ENCODE measurements at places on chromosomes 3 and 15.

GRCh38 chr3:132344666-132345280 lies 27.6 kb downstream of the ACP3 start:
- DNase-seq: no peak

DNA sequence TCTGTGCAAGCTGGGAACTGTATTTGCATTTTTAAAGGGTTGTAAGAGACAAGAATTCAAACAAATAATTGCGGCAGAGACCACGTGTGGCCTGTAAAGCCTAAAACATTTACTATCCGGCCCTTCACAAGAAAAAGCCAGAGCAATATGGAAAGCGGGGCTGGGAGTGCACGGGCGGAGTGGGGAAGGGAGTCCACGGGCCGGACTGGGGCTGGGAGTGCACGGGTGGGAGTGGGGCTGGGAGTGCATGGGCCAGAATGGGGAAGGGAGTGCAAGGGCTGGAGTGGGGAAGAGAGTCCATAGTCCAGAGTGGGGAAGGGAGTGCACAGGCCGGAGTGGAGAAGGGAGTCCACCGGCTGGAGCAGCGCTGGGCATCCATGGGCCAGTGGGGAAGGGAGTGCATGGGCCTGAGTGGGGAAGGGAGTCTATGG lies 41.2 kb downstream of the KLF15 start:
- DNase-seq: no peak

DNA sequence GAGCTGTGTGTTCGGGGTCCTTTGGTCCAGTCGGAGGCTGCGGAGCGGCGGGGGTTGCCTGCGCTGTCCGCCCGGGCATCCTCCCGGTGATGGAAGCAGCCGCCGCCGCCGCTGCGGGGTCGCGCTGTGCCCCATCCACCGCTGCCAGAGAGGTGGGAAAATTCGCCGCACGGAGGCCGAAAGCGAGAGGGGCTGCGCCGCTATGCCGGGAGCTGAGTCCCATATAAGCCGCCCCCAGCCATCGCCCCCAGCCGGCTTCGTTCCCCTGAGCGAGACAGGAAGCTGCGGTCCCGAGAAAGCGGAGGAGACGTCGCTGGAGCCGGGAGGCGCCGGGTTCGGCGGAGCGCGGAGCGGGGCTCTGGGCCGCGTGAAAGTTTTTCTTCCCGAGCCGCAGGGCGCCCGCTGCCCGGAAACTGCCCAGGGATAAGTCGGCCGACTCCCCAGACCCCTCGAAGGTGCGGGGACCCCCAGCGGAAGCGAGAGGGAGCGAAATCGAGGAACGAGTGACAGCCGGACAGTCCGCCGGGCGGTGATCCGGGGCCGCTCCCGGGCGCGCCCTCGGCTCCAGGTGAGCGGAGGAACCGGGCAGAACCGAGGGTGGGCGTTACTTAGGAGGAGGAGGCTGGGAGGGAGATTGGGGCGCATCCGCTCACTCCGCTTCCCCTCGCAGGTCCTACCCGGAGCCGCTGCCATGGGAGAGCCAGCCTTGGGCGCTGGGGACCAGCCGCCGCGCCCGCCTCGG lies 574 bp downstream of the CHST2 start:
- DNase-seq: no peak

DNA sequence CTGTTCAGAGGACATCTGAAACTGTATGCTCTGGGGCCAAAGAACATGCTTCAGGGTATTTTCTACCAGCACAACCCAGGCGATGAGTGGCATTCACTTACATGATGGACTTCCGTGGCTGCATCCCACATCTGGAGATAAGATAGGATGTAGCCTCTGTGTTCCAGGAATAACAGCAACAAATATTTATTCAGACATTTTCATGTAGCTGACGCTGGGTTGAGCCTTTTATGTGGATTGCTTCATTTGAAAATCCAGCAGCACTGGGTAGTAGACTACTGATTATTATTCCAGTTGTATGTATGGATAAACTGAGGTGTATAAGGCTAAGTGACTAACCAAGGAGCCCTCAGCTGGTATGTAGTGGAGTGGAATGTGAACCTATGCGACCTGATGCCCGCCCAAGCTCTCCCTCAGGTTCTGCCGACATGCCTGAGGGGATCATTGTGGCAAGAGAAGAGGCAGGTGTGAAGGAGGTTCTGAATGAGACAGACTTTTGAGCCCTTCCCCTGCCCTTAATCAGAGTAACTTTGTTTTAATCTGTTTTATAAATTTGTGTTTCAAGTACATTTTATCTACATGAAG lies 25.9 kb upstream of the ABHD10 start:
- DNase-seq: no peak

GRCh38 chr3:156920399-156920798 lies 94.2 kb downstream of the LEKR1 start:
- no peak for DNase-seq

GRCh38 chr15:82127581-82127980 lies 81.8 kb upstream of the MEX3B start:
- DNase-seq: no peak

DNA sequence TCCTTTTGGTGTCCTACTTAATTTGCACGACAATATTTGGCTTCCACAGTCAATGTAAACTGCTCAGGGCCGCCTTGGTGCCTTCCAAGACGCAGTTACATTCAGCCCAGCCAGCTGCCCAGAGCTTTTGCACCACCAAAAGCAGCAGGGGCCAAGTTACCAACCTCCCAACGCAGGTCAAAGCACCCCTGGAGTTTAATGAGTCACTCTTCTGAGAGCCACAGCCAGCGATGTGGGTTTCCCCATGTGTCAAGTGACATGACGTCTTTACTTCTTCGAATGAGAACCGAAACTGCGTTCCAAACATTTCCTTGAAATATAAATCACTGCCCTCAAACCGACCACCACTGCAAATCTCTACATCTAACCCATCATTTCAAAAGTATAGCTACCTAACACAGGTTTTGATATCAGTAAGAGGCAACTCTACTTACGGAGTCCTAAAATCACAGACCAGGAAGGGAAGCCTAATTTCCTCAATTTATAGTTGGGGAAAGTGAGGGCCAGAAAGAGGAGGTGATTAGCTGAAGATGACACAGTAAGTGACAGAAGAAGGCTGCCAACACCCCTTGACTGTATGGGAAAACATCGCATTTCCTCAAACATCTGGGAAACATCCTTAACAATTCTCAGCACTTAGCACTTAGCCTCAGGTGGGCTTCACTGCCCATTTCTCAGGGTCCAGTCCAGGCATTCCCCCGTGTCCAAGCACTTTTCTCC lies 24.5 kb downstream of the MB21D2 start:
- DNase-seq: no peak

DNA sequence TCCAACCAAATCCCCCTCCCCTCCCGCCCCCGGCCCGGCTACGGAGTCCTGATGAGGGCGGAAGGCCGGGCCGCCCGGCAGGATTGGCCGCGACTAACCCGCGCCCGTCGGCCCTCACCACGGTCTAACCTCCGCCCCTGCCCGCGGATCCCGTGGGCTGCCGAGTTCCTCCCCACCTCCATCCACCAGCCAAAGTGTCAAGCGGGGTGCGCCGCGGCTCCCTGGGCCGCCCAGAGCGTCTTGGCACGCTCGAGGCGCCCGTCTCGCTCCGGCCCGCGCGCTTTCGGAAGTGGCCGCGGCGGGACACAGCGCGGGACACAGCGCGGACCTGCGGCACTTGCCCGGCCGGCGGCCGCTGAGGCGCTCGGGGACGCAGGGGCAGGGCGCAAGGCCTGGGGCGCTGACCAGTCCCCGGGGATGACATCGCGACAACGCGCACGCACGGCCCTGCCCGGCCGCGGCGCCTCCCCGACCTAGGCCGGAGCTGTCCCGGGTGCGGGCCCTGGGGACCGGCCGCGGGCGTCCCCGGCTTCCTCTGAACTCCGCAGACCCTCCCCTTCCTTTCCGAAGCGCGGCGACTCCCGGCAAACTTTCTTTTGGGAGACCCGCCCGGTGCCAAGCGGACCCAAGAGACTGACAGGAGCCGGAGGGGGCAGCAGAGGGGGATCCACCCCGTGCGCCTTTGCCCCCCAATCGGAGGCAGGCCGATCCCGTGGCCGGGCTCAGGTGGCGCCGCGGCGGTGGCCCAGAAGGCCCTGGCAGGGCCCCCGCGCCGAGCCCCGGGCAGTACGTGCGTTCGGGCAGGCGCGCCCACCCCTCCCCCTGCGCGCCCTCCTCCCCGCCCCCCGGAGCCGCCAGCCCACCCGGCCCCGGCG lies 112.8 kb upstream of the ICE2 start:
- no peak for DNase-seq

DNA sequence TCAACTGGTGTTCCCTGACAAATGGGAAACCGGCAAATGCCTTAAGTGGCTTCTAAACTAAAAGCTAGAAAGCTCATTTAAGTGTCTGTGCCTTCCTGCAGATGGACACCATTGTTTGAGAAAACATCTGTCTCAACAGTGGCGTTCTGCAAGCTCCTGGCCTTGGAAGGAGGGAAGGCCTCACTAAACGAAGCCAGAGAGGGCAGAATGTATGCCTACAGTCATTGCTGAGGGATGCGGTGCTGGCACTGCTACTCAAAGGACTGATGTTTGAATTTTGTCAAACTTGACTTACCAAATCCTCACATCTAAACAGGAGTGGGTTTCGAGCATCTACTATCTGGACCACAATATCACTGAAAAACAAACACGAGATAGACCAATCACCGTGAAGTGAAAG lies 12.2 kb downstream of the LSG1 start:
- DNase-seq: no peak

DNA sequence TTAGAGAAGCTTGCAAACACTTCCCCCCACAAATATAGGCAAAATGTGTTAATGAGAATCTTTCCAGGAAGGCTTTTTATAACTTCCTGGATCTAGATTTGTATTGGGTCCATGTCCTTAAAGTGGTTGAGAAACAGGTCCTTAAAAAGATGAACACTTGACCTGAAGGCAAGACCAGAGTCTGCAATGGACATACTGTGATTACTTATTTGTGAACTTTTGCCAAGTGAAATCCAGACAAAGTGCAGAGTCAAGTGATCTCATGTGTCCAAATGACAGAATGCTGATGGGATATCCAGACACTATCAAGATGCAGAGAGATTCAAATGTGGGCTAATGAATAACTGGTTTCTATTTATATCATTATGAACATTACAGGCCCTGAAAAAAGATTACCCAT lies 43.8 kb downstream of the FRMD4B start:
- DNase-seq: no peak

- DNase-seq: no peak
Measured at GRCh38 chr3:66115858-66116654, 77.3 kb upstream of the MAGI1 start.

DNA sequence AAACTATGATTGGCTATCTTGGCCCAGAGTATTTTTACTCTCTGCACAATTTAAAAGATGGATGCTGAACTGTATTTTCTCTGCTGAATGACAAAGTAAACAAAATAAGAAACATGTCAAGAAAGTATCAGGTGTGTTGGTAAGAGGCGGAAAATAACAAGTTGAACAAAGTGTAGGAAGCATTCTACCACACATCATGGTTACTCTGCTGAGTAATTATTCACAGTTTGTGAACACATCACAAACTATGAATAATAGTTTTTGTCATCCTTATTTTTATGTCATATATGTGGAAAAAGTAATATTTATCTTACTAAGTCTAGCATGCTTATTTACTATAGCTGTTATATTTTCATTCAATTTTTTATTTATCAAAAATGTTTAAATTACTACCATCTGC lies 229.2 kb downstream of the MBNL1 start:
- DNase-seq: no peak

DNA sequence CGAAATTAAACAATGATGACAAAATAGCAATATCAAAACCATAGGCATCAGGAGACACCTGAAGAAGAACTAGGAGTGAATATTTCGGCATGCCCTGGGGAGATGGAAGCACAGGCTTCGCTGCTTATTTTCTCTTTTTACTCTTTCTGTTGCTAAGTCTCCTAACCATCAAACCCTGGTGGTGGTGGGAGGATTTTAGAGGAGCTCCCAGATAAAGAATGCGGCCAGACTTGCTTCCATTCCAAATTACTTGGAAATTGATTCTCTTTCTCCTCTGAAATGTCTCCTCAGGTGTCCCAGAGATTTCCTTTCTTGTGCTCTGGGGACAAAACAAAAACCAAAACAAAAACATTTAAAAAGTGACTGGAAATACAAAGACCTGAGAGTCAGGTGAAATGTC lies 243.0 kb downstream of the KBTBD8 start:
- DNase-seq: no peak

- no peak for DNase-seq
Measured at GRCh38 chr3:64459711-64460110, 228.1 kb downstream of the ADAMTS9 start.

GRCh38 chr15:93997071-93997658 lies 234.2 kb upstream of the MCTP2 start:
- no peak for DNase-seq

DNA sequence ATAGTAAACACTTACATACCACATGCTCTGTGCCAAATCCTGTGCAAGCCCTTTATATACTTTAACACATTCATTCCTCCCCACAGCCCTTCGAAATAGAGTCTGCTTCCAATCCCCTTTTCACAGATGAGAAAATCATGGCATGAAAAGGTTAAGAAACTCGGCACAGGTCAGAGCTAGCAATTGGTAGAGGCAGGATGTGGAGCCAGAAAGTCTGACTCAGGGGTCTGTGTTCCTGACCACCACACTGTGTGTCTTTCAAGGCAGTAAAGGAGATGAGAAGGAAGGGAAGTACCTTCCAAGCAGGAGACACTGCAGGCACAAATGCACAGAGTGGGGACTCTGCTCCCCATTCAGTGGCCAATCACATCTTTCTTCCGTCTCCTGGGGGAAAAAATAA lies 61.1 kb downstream of the SCN11A start:
- no peak for DNase-seq

DNA sequence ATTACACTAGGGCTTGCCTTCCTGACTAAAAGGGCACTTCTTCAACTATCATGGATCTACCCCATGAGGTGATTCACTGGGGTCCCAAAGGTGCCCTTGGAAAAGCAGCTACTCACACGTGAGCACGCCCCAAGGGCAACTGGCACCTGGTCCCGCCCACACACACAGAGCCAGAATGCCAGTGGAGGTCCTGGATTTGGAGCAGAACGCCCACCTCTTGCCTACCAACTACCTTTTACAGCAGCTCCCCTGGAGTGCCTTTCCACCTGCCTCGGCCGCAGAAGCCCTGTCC lies 1.8 kb upstream of the CTDSPL start:
- DNase-seq: no peak

Measured in activated CD8-positive, alpha-beta memory T cell treated with anti-CD3 and anti-CD28 coated beads for 1 hour (primary cell).